ENCODE measurements at places on chromosomes 3 and 15. TPM values are rescaled to one million over a fixed set of nuclear protein-coding genes. Genes with fewer than 3 reads are reported as not detected.

Gene CHST13
- not detected for total RNA-seq

Gene IL5RA
- total RNA-seq, result not detected

Gene OCA2
- not detected for total RNA-seq

Gene TTLL13
- 0.04 TPM for total RNA-seq

Gene CFAP20DC
- total RNA-seq, result 2.3 TPM

Gene WNT5A
- total RNA-seq, result 0.07 TPM

Gene MAP2K1
- 62.7 TPM for total RNA-seq

GRCh38 chr3:52820736-52821135, 9.7 kb downstream of the ITIH4 start:
- no peak for DNase-seq

DNA sequence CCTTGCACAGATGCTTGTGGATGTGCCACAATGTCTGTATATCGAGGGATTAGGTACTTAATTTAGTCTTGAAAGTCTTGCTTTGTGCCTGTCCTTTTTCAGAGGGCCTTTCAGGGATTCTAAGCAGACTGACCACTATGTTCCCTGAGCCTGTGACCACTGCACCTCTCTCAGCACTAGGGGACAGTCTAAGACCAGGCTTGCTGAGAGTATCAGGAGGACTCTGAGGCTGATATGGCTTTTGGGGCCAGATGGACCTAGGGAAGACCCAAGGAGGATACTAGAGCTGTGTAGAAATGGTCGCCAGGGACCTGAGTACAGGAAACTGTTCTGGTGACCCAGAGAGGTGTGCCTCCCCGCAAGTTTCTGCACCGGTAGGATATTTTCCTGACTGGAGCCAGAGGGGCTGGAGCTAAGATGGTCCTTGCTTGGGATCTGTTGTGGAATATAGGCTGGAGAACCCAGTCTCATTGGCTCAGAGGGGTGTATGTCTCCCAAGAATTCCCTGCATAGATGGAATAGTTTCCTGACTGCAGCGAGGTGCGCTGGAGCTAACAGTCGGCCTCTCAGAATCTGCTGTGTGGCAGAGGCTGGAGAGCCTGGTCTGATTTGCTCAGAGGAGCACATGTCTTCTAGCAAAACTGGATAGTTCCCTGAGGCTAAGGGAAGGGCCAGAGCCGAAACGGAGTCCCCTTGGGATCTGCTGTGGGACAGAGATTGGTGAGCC, 213.2 kb upstream of the DCBLD2 start:
- DNase-seq, result no peak

DNA sequence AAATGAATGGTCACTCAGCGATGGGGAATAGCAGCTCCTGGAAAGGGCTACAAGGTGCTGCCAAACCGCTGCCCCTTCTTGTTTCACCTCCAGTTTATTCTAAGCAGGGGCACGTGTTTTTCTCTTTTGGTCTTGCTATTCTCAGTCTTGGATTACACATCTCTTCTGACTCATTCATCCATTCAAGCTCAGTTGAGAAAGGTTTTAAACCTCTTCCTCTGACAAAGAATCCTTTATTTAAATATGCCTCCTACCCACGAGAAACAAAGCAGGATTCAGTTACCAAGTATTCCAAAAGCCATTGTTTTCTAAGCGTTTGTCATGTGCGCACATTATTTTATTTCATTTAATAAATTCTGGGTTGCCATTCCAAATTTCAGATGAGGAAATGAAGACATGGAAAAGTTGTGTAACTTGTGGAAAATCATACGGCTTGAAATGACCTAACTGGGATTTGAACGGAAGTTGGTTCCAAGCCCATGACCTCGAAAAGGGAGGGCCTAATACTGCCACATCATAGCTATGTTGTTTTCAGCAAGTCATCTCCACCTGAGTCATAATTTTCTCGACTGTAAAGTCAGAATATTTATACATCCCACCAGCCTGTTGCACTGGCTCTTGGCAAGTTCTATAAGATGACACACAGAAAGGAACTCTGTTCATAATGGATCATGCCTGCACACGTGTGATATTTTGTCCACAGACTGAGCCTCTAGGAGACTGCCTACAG, 292.0 kb upstream of the SLCO3A1 start:
- no peak for DNase-seq

- DNase-seq, result peak; percentile 8
Observed at GRCh38 chr15:52383100-52383588, 87.5 kb upstream of the MYO5C start.

DNA sequence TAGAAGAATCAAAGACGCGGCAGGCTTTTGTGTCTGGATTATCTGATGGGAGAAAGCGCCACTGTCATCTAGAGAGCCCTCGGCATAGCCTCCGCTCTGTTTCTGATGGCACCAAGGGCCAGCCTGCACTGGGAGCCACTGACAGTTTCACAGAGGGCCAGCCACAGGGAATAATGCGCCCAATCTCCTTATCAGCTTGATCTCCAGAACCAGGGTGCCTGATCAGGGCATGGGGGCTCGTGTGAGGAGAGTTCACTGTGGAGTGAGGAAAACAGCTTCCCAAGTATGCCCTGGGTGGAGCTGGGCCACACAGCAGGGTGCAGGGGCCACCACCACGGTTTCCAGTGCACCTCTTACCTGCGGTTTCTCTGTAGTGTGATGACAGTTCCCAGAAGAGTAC, 29.8 kb upstream of the CLK3 start:
- no peak for DNase-seq

- no peak for DNase-seq
Observed at GRCh38 chr3:157387708-157388435, 48.8 kb upstream of the PTX3 start.

DNA sequence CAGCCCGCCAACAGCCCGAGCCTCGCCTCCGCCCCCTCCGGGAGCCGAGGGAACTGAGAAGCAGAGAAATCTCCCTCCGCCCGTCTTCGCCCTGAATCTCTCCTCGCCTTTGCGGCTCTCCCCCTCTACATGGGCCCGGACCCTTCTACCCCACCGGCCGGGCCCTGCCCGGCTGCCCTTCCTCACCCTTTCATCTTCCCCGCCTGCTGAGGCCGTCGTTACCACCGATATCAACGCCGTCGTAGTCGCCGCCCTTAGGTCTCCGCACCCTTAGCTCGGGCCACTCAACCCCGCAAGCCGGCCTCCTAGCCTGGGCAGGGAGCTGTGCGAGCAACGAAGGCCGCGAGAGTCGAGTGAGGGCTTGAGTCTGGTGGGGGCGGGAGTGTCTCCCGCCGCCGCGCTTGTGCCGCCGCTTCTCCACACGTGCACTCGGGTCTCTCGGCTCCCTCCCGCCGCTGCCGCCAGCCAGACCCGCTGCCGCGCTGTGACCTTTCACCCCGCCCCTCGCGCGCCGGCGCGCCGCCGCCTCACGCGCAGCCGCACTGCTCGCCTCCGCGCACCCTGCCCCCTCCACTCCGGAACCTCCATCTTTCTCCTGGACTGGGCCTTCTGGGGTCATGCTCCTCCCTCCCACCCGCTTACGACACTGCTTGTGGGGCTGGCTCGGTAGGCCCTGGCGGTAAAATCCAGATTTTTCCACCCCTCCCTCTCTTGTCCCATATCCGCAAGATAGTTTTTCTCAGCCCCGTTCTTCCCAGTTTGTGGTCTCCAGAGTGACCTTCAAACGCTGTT, at the start of gene NAA50:
Gene NAA50, minus strand, starts transcription at position 494 of the 792 bp plus-strand sequence. Its CDS starts 300 bp downstream, at position 194.
- peak; percentile 84 for DNase-seq

- DNase-seq, result no peak
Observed at GRCh38 chr3:113340785-113341184, 100.5 kb downstream of the CFAP44 start.

GRCh38 chr3:10524799-10525301, 19.5 kb upstream of the ATP2B2 start:
- no peak for DNase-seq

All from pulmonary artery endothelial cell (primary cell).